Activated CD8-positive, alpha-beta memory T cell treated with anti-CD3 and anti-CD28 coated beads, Interleukin-2, amount 10 ng/mL, durations not matched to agents 7 days and 5 days (primary cell): ENCODE measurements at places on chromosomes 6 and 20. TPM values are rescaled to one million over a fixed set of nuclear protein-coding genes. Genes with fewer than 3 reads are reported as not detected.

DNA sequence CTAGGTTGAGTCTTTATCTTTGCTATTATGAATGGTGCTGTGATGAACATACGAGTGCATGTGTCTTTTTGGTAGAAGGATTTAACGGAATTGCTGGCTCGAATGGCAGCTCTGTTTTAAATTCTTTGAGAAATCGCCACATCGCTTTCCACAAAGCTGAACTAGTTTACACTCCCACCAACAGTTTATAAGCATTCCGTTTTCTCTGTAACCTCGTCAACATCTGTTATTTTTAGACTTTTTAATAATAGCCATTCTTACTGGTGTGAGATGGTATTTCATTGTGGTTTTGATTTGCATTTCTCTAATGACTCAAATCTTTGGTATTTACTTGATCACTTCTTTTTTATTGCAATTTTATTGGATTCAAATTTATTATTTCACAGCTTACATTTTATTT, 117.4 kb upstream of the HDGFL1 start:
- DNase-seq: no peak

- no peak for DNase-seq
Observed at GRCh38 chr6:116059713-116060571, 749 bp downstream of the FRK start.

The THBD gene
- total RNA-seq: not detected

The RARS2 gene
- total RNA-seq: 22.7 TPM
